Activated CD8-positive, alpha-beta T cell treated with anti-CD3 and anti-CD28 coated beads, Interleukin-2, amount 10 ng/mL, durations not matched to agents 7 days and 5 days (primary cell): ENCODE measurements at places on chromosomes 2 and 18. TPM values are rescaled to one million over a fixed set of nuclear protein-coding genes. Genes with fewer than 3 reads are reported as not detected.

IGFBP5 gene
- 0.08 TPM for total RNA-seq

RNU2-63P gene
- 4.5 TPM for total RNA-seq

GRCh38 chr18:59908799-59909198 lies 9.0 kb downstream of the PMAIP1 start:
- no peak for DNase-seq

DNA sequence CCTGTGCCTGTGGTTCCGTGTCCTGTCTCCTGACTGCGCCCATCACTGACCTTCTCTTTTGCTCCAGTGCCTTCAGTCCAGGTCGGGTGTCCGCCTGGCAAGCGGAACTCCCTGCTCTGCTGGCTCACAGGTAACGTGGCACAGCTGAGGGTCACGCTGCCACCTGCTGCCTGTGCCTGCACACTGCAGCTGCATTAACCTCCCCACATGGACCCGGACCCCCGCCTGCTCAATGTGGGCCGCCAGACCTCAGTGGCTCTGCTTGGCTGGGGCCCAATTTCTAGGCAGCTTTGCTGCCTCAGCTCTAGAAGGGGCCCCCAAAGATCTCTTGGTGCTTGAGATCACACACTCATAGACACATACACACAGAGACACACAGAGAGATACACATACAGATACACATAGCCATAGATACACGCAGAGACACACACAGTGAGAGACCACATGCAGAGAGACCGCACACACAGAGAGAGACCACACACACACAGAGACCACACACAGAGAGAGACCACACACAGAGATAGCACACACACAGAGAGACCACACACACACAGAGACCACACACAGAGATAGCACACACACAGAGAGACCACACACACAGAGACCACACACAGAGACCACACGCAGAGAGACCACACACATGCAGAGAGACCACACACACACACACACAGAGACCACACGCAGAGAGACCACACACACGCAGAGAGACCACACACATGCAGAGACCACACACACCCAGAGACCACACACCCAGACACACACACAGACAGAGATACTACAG lies 14.9 kb upstream of the CNNM3 start:
- DNase-seq, result peak; percentile 76

ZNF385B gene
- total RNA-seq, result not detected

- no peak for DNase-seq
Measured at GRCh38 chr2:196112418-196113034, 43.9 kb upstream of the DNAH7 start.

GRCh38 chr2:158456309-158457066 lies at the start of the genes CCDC148 and PKP4:
Gene CCDC148 (minus strand): TSS chr2:158456753. CDS start chr2:158456439, 314 bp downstream.
Gene PKP4 (plus strand): TSS chr2:158456952. CDS start chr2:158533185, 76,233 bp downstream.
- DNase-seq, result peak; percentile 91

DNA sequence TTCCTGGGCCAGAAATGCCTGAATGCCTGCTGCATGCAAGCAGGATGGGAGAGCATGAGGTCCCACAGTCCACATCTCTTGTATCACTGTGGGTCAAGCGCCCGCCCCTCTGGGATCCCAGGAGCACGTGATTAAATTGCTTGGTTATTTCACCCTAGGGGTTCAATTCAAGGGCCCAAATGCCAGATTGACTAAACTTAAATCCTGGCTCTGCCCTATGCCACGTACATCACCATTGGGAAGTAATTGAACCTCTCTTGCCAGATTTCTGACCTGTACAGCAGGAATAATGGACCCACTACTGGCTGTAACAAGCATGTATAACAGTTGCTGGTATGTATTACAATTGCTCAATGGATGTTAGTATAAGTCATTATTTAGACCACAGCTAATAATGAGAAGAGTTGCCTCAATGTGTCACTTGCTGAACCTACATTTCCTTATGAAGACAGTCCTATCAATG lies 19.9 kb downstream of the FHL2 start:
- DNase-seq, result no peak

GRCh38 chr2:170887896-170888295 lies 41.2 kb upstream of the GORASP2 start:
- no peak for DNase-seq

DNA sequence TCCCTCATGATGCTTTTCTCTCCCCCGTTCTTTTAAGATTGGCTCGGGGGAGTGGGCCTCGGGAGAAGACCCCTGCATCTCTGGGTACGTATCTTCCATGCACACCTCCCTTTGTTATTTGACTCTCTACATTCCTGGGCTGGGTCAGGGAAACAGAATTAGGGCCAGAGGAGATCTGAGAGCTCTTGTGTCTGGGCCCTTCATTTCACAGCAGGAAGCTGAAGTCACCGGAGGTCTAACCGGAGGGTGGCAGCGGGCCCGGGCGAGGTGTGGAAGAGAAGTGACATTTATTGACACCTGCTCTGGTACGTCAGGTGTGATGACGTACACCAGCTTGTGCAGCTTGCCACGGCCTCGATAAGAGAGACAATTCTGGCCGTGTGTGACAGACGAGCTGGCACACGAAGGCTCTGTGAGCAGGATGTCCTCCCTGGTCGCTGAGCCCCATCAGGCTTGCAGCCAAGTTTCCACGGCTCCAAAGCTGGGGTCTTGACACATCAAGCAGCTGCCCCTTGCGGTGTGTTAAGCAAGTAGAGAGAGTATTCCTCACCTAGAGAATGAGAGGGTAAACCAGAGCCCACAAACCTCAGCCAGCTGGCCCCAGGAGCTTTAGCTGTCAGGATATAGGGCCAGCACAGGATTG lies 30.4 kb downstream of the TOGARAM2 start:
- DNase-seq, result peak; percentile 85

DES gene
- total RNA-seq, result not detected

GRCh38 chr2:196988639-196989038 lies 62.1 kb upstream of the PGAP1 start:
- DNase-seq, result no peak

- no peak for DNase-seq
Measured at GRCh38 chr2:217849154-217849975, 153.4 kb downstream of the TNS1 start.

DNA sequence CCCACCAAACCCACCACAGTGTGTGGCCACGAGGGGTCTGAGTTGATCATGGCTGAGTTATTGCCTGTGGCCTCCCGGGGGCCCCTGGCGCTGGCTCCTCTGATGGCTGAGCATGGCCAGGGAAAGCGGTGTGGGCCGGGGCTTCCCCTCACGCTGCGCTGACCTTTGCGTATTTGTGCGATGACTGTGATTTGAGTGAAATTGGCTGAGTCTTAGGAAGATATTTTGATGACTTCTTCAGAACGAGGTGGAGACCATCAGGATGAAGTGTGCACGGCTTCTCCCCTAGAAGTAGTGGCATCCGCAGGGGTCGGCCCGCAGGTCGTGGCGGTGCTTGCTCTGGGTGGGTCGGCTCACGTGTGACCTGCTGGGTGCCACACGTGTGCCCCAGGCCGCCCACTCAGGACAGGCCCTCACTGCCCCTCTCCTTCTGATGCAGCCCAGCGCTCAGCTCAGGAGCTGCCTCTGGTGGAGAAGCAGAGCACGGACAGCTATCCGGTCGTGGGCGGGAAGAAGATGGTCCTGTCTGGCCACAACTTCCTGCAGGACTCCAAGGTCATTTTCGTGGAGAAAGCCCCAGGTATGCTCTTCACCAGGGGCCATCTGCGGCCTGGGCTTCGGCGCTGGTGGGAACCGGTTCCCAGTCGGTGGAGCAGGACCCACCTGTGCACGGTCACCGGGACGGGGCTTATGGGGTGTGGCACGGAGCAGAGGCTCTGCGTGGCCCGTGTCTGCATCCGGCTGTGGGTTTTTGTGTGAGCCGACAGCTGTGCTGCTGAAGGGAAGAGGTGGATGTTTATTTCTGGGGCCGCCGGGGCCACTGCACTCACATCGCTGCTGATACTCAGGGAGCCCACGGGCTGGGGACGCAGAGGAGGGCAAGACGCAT lies 55.8 kb downstream of the NFATC1 start:
- no peak for DNase-seq
